ENCODE measurements at places on chromosomes 4 and X.

- no peak for DNase-seq
These were observed 10.4 kb downstream of the CCSER1 start for GRCh38 chr4:90137555-90137954.

- DNase-seq: no peak
These were observed 108.8 kb downstream of the HHIP start for GRCh38 chr4:144754562-144755410.

DNA sequence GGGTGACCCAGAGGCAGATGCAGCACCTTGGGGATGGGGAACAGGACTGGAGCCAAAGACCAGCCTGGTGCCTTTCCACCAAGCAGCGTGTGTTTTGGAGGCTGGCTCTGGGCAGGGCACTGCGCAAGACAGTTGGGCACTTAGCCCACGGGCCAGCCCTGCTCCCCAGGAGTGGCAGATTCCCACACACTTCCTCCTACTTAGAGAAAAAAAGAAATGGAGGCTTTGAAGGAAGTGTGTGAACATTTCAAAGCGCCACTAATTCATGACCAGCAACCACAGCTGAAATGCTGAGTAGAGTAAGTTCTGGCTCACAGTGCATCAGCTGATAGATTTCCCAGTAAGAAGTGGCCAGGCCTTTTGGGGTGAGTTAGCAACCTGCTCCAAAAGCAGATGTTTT is 54.9 kb upstream of the LGI2 start:
- no peak for DNase-seq

GRCh38 chr4:168200685-168201084 is 108.3 kb downstream of the ANXA10 start:
- DNase-seq: no peak

GRCh38 chr4:8644966-8645752 is 52.6 kb downstream of the CPZ start:
- no peak for DNase-seq

DNA sequence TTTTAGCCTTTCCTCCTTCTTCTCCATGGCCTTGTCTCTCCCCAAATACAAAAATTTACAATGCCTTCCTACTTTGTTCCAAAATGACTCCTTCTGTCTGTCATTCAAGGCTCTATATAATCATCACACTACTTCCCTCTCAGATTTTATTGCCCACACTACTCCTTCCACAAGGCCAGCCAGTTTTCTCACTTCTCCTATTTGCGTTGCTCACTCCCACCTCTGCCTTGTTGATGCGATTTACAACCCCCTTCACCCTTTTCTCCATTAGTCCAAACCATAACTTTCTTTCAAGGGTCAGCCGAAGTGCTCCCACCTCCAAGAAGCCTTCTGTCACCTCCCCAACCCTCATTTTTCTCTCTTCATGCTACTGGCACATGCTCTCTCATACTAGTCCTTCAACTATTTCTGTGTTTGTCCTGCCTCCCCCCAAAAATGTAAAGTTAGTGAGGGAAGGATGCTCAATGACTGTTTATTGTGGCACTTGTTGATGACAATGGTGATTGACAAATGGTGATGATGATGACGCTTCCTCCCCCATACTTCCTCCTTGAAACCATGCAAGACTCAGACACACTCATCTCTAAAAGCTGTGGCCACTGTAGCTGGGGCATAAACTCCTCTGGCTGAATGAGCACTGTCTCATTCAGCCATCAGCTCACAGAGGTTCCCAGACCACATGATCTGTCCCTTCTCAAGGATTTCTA is 2.7 kb upstream of the XKRX start:
- no peak for DNase-seq

- no peak for DNase-seq
These were observed 28.7 kb upstream of the GYPA start for GRCh38 chr4:144169211-144169610.

- peak; percentile 20 for DNase-seq
These were observed 82.3 kb downstream of the PRSS12 start for GRCh38 chr4:118270492-118270891.

DNA sequence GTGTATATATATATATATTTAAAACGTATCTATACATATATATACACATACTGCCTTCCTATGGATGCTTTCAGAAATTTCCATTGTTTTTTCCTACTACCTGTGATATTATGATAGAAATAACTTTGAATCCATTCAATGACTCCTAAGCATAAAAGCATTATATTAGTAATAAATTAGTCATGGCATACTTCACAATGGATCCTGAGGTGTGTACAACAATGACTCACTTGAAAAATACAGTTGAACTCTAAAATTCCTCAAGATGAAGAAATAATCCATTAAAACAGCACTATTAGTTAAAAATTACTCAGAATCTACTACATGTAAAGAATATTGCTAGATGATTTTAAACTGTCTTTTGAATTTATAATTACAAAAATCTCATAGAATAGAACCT is 201.1 kb downstream of the STPG2 start:
- DNase-seq: no peak

GRCh38 chrX:35919536-35920309 is at the start of gene CFAP47:
Gene CFAP47, plus strand, starts transcription at chrX:35919734. Its CDS starts 66 bp downstream, at chrX:35919800.
- no peak for DNase-seq

DNA sequence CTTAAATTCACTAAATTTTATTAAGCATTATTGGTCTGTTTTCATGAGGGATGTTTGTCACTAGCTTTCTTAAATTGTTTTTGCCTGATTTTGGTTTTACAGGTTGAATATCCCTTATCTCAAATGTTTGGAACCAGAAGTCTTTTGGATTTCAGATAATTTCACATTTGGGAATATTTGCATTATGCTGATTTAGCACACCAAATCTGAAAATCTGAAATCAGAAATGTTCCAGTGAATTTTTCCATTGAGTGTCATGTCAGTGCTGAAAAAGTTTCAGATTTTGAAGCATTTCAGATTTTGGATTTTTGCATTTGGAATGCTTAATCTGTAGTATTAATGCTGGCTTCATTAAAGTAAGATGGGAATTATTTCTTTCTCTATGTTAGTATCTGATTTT is 14.7 kb downstream of the FAM193A start:
- no peak for DNase-seq

GRCh38 chr4:151665022-151665784 is 95.6 kb downstream of the GATB start:
- no peak for DNase-seq

DNA sequence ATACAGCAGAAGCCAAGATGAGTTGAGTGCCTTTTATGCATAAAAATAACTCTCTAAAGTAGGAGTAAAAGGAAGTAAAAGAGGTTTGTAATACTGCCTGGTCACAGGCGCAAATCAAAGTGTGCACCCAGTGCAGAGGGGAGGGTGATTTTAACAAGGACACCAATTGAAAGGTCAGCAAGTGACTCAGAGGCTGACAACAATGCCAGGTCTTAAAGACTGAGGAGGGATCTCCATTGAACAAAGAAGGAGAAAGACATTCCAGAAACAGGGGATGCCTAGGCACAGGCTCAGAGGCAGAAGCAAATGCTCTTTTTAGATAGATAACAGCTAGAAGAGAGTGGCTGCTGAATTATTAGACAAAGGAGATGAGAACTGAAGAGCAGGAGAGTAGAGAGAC is 297.4 kb upstream of the VCX start:
- no peak for DNase-seq

- DNase-seq: no peak
These were observed 16.3 kb downstream of the WDR13 start for GRCh38 chrX:48613502-48614160.

GRCh38 chr4:4350909-4351308 is 36.0 kb upstream of the NSG1 start:
- DNase-seq: no peak

GRCh38 chrX:19772822-19773628 is 114.4 kb downstream of the SH3KBP1 start:
- no peak for DNase-seq

DNA sequence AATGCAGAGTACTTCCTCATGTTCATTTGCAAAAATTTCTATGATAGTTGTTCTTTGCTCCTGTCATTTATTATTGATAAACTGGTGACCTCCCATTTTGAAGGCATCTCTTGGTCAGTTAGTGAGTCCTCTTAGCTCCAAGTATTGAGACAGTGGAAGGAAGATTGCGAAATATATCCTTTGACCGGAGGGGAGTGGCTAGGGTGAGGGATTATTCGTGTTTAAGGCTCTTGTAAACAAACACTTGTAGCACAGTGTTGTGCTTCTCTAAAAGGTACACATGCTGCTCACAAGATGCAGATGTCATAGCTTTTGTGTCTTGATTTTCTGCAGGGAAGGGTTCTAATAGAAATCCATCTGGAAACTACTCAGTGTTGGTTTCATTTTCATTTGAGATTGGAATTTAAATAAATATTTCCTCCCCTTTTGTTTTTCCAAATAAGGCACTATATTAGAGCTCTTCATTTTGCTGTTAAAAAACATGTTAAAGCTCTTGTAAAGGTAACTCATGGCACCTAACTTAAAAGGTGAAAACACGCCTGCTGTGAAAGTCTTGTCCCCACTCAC is 21.8 kb downstream of the TXLNG start:
- no peak for DNase-seq

GRCh38 chr4:183546376-183546775 is 41.5 kb downstream of the ING2 start:
- DNase-seq: no peak

DNA sequence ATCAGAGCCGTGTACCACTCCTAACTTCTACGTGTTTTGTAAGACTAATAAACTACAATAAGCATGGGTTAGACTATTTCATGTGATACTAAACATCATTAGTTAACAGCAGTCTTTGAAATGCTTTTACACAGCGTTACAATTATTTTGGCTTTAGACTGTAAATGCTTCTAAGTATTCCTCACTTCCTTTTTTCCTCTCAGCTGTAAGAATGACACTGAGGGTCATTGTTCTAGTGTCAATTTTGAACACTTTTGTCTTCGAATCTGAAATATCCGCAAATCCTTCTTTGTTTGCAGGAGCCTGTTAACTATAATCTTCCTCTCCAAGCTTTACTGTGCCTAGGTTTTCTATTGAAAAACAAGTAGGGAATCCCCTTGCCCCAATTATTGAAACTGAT is 1.5 kb downstream of the ABCE1 start:
- DNase-seq: peak; percentile 6

- no peak for DNase-seq
These were observed 36.0 kb upstream of the ARSJ start for GRCh38 chr4:114015444-114015899.

GRCh38 chr4:53622739-53623151 is 31.5 kb upstream of the LNX1 start:
- no peak for DNase-seq

- no peak for DNase-seq
These were observed 189.6 kb downstream of the TMEM47 start for GRCh38 chrX:34467437-34467836.

DNA sequence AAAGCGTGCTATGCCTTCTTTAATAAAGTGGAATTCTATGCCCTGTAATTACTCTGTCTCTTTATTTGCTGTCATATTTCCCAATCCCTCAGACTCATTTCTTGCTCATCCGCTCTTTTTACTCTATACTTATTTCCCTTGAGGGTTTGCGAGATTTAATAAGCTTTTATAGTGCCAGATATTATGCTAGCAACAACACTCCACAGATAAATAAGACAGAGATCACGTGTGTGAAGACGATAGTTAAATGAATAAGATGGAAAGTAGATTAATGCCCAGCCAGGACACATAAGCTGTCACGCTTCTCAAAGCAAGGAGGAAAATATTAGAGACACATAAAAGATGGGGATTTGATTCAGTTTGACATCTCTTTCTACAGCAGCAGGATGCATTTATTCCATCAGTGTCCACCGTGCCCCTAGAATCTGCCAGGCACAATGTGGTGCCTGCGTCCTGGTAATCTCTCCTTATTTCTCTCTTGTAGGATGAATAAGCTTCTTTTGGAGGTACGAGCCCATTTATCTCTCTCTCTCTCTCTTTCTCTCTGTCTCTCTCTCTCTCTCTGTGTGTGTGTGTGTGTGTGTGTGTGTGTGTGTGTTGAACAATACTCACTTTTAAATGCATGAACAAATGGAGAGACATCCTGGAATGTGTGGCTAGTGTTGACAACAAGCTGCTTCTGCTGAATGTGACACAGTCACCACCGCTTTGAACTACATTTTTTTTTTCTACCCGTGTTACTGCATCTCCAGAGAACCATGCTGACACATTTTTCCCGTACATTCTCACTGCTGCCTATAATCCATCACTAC is 48.2 kb downstream of the TMEM156 start:
- DNase-seq: no peak

DNA sequence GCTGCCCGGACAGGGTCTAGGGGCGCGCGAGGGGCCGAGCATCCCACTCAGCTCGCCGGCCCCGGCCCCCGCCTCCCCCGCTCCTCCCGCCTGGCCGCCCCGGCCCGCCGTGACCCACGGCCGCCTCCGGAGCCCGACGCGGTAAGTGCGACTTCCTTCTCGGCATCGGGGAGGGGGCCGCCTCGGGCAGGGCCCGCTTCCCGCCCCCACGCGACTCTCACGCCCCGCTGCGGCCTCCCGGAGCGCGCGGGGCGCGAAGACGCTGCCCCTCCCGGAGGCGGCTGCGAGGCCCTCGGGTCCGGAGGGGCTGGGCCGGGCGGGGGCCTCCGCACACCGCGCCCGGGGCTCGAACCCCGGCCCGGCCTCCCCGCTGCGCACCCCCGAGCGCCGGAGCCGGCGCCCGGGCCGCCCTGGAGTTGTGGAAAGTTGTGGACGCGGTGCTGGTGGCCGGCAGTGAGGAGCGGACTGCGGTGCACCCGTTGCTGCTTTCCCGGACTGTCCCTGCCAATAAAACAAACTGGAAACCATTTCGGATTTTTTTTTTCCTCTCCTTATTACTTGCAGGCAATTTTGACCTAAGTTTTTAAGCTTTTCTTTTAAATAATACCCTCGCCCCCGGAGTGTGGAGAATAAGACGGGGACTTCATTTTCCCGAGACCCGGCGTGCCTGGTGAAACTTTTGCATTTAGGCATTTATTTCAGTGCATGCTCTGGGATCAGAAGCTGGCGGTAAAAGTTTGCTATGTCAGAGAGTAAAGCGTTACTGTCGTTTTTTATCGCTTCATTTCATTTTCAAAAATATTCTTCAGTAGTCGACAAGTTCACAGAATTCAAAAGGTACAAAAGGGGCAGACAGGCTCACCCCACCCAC is 13.0 kb upstream of the TMEM156 start:
- peak; percentile 56 for DNase-seq

DNA sequence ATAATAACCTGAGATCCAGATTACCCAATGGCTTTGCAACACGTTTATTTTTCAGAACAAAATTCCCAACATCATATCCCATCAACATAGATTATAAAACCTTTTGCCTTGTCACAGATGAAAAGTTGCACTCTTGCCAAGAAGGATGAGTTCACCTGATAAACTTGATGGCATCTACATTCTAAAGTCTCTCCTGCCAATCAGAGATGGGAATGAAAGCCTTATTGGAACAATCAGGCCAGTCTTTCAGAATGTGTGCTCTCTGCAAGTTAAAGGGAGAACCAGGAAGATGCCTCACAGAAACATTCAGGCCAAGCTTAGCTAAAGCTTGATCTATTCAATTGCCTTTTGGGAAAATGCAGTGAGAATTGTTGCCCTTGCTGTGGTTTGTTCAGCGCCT is 1.3 kb downstream of the LPAR4 start:
- DNase-seq: no peak

- DNase-seq: no peak
These were observed 178.9 kb downstream of the MID1 start for GRCh38 chrX:10441464-10441863.

- no peak for DNase-seq
These were observed 33.8 kb downstream of the CRLF2 start for GRCh38 chrX:1178580-1179057.

Measured in germinal center (tissue), 1 donor.